ENCODE measurements at places on chromosomes 1 and 21.

DNA sequence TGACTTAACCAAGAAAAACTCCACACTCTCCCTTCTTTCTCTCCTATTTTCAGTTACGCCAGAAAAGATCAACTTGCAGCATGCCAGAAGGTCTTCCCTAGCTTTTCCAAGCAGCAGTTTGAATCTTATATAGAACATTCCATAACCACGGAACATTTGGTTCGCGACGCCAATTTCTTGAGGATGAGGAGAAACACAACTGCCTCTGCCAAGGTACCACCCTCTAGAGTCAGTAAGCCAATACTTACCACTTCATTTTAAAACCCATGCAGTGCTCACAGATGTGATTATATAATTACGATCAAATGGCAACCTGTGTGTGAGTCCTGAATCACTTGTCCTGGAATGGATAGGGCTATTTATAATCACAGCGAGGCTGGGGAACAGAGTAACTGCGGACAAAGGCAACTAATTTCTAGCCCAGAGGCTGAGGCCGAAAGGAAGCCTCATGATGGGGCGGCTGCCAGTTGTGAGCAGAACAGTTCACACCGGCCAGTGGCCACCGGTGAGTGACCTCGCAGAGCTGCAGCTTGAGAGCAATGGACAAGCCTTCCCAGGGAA, 43.2 kb upstream of the BACE2 start:
- no peak for DNase-seq
- H3K4me3 ChIP-seq = no peak overlapping the region
- no peaks in the 10 kb centered on the region for H3K4me1 ChIP-seq

DNA sequence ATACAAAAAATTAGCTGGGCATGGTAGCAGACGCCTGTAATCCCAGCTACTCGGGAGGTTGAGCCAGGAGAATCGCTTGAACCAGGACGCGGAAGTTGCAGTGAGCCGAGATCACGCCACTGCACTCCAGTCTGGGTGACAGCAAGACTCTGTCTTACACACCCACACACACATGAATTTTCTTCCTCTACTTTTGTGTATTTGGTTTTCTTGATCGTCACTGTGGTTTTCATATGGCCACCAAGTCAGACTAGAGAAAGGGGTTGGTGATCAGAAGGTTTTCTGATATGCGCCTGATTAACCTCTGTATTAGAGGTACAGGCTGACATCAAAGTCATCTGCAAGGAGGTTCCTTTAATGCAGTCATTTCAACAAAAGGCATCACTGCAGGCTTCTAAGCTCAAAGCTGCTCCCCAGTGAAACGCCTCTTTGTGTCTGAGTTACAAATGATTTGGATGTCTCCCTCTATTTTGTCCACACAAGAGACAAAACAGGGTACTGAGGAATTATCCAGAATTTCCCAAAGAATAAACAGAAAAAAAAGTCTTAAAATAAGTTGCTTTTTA, 11.1 kb downstream of the SH2D1B start:
- peaks cover 22% of the 10 kb centered on the region for H3K4me1 ChIP-seq
- no peak for DNase-seq
- no peak overlapping the region for H3K27ac ChIP-seq
- no peaks in the 10 kb centered on the region for H3K27me3 ChIP-seq
- no peaks in the 10 kb centered on the region for H3K36me3 ChIP-seq
- H3K4me3 ChIP-seq = no peak overlapping the region

DNA sequence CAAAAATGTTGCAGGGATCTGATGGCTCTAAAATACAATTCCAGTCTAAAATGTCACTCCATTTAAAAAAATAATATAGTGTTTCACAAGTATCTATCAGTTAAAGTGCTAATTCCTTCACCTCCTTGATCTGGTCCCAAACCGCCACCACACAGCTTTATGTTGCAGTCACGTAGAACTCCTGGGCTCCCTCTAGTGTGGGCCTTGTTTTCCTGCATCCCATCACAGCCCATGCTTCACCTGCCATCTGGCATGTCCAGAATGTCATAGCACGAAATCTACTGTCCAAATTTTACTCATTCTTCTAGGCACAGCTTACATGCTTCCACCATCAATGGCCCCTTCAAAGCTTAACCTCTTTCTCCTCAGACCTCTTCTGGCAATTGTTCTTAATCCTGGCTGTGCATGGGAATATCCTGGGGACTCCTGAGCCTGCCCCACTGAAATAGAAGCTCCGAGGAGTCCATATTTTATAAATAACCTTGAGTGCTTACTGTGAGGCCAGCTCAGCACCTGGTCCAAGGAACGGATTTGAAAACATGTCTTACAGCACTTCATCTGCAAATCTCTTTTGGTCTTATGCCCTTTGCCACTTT, 15.5 kb downstream of the FYB2 start:
- H3K36me3 ChIP-seq = peaks cover 9% of the 10 kb centered on the region
- peak; percentile 64 for DNase-seq
- no peaks in the 10 kb centered on the region for H3K27me3 ChIP-seq
- H3K27ac ChIP-seq = no peak overlapping the region

- peaks cover 2% of the 10 kb centered on the region for H3K27me3 ChIP-seq
- DNase-seq = no peak
- H3K27ac ChIP-seq = no peak overlapping the region
- H3K4me3 ChIP-seq = no peak overlapping the region
- peaks cover 26% of the 10 kb centered on the region for H3K36me3 ChIP-seq
These were observed 9.3 kb upstream of the VANGL1 start for GRCh38 chr1:115632251-115633026.

DNA sequence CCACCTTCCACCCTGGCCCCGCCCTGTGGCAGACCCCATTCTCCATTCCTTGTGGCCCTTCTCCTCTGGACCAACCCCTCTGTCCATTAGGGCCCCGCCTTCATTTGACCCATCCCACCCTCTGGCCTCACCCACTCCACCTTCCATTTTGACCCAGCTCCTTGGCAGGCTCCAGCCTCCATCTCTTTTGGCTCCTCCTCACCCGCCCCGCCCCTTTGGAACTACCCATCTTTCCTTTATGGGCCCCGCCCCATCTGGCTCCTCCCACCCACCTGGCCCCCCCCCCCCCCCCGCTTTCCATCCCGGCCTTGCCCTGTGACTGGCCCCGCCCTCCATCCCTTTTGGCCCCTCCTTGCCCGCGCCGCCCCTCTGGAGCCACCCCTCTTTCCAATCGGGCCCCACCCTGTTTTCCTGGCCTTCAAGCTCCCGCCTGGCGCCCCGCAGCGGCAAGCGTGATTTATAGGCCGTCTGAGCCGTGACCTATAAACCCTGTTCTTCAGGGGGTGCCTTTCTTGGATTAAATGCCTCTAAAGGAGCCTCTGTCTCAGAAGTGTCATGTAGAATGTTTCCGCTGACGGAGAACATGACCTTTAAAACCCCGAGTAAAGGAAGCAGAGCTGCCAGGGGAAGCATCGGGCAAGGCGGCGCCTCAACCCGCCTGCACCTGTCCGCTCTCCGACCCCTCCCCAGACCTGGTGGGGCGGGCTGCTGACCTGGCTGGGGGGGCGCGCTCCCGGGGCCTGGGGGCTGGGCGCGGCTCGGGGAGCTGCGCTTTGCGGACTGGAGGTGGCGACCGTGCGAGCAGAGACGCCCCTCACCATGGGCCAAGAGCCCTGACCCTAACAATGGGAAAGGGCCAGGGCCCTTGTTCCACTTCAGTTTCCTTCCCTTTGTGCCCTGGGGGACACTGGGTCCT, 178.0 kb downstream of the CAMTA1 start:
- H3K27ac ChIP-seq = peak overlapping the region; percentile 82
- H3K4me3 ChIP-seq = peak overlapping the region; percentile 11
- DNase-seq = peak; percentile 93
- no peaks in the 10 kb centered on the region for H3K36me3 ChIP-seq
- peaks cover 14% of the 10 kb centered on the region for H3K27me3 ChIP-seq
- H3K4me1 ChIP-seq = peaks cover 48% of the 10 kb centered on the region

- no peaks in the 10 kb centered on the region for H3K27me3 ChIP-seq
- no peaks in the 10 kb centered on the region for H3K36me3 ChIP-seq
- H3K4me1 ChIP-seq = peaks cover 4% of the 10 kb centered on the region
- H3K4me3 ChIP-seq = no peak overlapping the region
These were observed 90.9 kb downstream of the LRRC8C start for GRCh38 chr1:89723863-89724262.

- H3K4me3 ChIP-seq = no peak overlapping the region
- H3K4me1 ChIP-seq = peaks cover 7% of the 10 kb centered on the region
- H3K36me3 ChIP-seq = peaks cover 5% of the 10 kb centered on the region
- peaks cover 3% of the 10 kb centered on the region for H3K27me3 ChIP-seq
- no peak for DNase-seq
These were observed 18.8 kb upstream of the F3 start for GRCh38 chr1:94560333-94560732.

Data from glutamatergic neuron (in vitro differentiated cells).